ENCODE measurements at places on chromosomes 3 and 15.
A peak's percentile ranks its signal among the peaks of the same experiment; 100 is the strongest.

GRCh38 chr3:89303701-89304100 lies 196.3 kb downstream of the EPHA3 start:
- peak; percentile 5 for DNase-seq

DNA sequence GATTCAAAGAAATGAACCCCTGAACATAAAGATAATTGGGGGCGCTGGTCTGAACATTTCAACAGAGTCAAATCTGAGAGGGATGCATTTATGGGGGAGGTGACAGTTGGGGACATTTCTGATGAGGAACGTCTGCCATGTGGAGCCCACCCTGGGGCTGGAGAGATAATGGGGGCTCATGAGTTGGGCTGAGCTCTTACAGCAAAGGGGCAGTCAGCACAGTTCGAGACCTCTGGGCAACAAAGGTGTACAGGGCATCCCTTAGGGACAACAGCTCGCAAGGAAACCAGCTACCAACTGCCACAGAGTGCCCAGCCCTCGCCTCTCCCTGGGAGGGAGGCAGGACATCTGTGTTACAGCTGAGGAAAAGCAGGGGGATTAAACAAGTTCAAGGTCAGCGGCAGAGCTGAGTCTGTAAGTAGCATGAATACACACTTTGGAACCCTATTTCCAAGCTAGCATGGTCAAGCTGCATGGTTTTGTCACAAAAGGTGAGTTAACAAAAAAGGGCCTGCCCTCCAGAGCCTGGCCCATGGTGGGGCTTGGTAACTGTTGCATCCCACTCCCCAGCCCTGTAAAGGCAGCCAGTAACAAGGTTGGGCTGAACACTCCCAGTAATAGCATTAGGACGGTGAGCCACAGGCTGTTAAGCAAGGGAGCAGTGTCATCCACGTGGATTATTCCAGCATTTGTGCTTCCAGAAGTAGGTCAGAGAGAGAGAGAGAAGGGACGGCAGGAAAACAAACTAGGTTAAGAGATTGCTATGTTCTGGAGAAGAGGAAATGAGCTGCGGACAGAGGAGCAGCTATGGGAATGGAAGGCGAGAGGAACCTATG lies 4.3 kb downstream of the GNB5 start:
- no peak for DNase-seq

GRCh38 chr3:123809597-123809996 lies 74.5 kb downstream of the MYLK start:
- no peak for DNase-seq

DNA sequence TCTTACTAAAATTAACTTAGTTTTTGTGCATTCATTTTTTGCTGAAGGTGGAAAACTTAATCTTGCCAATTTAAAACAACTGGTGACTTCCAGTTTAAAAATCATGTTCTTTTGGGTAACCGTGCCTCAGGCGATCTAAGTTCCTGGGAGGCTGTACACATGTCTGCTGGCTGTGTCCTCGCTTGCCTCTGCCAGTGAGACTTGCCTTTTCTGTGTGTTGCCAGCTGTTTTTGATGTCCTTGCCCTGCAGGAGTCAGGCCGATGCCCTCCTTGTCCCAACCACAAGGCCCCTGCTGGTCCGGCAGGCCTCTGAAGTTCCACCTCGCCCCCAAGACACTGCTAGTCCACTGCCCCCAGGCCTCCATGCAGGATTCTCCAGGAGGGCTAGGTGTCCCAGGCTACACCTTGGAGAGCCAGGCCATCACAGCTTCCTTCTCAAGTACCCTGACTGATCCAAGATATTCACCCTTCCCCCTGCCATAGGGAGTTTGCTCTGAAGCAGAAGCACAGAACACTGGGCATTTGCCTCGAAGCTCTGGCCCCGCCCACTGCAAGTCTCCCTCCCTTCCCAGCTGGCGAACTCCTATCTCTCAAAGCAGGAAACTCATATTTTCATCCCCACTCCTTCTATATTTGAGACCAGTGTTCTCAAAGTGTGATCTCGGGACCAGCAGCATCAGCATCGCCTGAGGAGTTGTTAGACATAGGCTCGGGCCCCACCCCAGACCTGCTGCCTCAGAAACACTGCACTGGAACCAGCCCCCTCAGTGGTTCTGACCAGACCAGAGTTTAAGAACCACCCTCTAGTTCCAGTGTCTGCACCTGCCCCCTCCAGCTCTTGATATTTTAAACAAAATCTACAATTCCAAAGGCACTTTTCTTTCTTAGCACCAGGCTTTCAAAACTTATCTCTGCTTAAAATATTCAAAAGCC lies 185.8 kb upstream of the UBE2E1 start:
- no peak for DNase-seq

GRCh38 chr15:83365370-83365938 lies 81.0 kb upstream of the BNC1 start:
- DNase-seq: peak; percentile 75

GRCh38 chr15:81504170-81504905 lies 130.3 kb upstream of the TMC3 start:
- no peak for DNase-seq

GRCh38 chr15:56719021-56719612 lies 14.2 kb downstream of the ZNF280D start:
- no peak for DNase-seq

DNA sequence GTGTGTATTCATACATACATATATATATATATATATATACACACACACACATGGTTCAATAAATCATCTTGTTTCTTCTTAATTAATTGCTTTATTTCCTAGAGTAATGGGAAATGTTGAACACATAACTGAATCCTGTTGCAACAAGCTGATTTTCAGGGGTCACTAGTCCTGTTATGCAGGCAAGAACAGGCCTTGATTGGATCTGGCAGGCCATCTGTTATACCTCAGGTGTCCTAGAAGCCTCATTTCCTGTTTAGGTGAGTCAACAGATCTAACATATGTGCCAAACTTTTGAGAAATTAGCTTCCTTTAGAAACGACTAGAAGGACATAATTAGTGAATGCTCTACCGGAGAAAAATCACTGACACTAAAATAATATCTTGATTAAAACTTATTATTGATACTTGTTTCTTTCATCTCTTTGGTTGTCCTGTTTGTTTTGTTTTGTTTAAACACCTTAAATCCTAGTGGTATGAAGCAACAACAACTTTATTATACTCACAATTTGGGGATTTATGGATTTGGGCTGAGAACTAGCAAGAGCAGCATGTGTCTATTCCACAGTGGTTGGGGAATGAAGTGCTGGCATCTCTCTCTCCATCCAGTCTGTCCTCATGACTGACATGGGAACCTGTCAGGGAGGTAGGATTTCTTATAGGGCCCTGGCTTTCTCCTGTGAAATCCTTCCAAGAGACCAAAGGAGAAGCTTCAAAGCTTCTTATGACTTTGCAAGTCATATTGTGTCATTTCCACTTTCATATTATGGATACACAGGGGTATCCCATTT lies 552.6 kb downstream of the NSUN3 start:
- no peak for DNase-seq

DNA sequence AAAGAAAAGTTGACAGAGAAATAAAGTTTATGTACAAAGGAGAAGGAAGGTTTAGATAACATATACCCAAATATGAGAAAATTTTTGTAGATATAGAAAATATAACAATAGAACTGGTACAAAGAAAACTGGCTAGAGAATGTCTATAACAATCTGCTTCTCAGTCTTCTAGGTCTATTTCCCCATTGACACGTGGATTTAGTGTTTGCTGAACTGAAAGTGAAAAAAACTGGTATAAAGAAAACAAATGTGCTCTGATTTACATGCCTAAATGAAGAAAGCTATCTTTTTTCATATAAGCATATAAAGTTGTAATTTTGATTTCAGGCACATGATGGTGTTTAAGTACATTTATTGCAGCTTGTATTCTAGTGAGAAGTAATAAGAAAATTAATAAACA lies 9.8 kb downstream of the KCNMB2 start:
- DNase-seq: no peak

GRCh38 chr3:42398080-42398479 lies 12.3 kb downstream of the LYZL4 start:
- DNase-seq: no peak

GRCh38 chr3:65749066-65749465 lies 289.7 kb downstream of the MAGI1 start:
- no peak for DNase-seq

GRCh38 chr3:59438492-59438891 lies 388.7 kb upstream of the CFAP20DC start:
- no peak for DNase-seq

DNA sequence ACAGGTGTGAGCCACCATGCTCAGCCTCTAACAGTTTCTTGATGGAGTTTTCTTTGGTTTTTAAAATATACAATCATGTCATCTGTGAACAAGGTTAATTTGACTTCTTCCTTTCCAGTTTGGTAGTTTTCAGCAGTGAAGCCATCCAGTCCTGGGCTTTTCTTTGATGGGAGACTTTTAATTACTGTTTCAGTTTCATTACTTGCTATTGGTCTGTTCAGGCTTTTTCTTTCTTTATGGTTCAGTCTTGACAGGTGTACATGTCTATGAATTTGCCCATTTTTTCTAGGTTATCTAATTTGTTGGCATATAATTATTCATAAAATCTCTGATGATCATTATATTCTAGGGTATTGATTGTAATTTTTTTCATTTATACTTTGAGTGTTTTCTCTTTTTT lies 36.8 kb downstream of the PFN2 start:
- DNase-seq: no peak

DNA sequence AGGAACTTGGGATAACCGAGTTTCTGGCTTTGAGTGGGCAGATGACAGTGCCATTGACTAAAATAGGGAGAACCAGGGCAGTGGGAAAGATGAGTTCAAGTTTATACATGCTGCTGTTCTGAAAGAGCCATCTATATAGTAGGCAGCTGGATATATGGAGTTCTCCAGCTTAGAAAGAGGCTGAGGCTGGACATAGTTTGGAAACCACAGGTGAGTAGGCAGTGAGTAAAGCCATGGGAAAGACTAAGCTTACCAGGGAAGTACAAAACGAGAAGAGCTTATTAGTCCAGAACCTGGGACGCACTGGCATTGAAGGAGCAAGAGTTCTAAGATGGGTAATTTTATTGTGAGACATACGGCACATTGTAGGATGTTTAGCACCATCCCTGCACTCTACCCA lies 54.2 kb downstream of the MSL2 start:
- DNase-seq: peak; percentile 50

DNA sequence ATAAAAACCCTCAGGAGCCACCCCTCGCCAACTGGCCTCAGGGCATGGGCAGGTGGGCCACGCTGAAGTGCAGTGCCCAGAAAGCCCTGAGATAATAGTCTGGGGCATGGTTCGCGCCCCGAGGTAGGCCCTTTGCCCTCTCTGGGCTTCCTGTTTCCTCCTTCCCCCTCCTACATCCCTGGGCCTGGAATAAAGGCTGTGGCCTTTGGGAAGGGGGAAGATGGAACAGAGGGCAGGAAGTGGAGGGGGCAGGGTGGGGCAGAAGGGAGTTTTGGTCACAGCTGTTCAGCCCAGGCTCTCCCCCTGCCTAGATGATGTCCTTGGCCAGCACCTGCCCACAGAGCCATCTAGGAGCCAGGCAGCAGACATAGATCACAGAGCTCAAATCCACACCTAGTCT lies 11.3 kb downstream of the CSRNP1 start:
- DNase-seq: peak; percentile 64

- DNase-seq: no peak
These were observed 19.8 kb upstream of the NUDT16 start for GRCh38 chr3:131361464-131362421.

DNA sequence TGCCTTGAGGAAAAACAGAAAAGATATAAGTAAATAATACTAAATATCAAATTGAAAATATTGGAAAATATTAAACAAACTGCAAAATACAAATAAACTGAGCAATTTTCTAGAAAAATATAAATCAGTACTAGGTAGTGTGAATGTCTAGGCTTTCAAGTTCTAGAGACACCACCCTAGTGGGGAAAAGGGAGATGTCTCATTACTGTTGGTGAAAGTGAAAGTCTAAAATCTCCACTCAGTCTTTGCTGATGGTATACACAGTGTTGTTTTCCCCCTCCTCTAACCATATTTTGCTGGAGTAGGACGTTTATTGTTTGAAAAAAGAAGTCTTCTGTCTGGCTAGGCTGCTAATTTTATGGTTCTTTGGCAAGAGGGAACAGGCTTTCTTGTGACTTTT lies 1368.9 kb downstream of the OTOL1 start:
- peak; percentile 19 for DNase-seq

DNA sequence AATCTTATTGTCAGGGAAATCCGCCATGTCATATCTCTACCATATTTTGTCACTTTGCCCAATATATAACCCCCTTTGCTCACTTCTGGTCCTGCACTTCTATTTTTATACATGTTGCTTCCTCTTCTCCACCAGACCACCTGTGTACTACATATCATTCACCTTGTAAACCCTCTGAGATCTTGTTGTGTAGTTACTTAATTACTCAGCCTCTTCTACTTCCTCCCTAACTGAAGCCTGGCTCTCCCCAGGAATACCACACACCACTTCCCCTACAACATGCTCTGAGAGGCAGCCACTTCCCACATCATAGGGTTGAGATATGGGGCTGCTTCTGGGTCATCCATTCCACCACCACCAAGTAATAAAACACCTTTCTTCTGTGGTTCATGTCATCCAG lies 10.0 kb downstream of the HEXA start:
- no peak for DNase-seq

GRCh38 chr3:5806192-5806591 lies 618.7 kb downstream of the EDEM1 start:
- DNase-seq: no peak

DNA sequence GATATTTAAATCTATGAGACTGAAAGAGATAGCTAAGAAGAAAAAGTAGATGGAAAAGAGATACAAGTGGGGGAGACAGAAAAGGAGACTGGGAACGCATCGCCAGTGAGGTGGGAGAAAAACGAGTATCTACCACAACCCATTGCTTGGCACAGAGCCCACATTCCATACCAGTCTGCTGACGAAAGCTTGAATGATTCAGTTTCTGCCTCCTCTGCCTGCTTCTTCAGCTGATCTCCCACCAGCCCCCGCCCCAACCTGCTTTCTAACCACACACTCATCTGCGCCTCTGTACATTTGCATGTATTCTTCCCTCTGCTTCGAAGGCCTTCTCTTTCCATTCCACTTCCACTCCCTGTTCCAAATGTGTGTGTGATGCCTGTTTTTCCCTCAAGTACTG lies 188.1 kb downstream of the USP13 start:
- peak; percentile 42 for DNase-seq

DNA sequence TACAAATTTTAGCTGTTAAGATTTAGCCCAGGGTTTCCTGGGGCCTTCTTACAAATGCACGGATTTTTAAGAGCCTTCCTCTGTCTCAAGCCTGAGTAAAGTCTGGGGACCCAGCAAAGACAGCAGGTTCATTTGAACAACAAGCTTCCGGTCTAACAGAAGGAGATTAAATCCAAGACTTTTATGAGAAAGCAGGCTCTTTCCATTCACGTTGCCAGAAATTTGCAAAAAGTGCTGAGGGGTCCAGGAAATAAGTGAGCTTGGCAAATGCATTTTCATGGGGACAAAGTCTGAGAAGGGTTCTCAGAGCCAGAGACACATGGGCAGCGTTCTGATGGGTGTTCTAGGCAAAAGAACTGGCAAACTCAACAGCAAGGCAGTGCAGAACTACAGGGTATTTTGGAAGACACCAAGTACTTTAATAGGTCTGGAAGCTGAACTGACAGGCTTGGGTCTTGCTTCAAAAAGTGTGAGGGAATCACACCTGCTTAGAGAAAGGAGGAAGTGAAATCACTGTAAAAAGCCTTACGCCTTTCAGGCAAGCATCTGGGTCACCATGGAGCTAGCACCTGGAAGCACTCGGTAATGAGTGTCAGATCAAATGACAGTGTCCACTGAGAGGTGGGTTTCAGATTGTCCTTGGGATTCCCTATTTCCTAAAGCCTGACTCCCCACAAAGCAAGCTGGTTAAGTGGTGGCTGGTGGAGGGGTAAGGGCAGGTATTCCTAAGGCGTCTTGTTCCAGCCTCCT lies 115.8 kb upstream of the ARHGEF3 start:
- DNase-seq: no peak

- DNase-seq: no peak
These were observed 23.7 kb downstream of the OXNAD1 start for GRCh38 chr3:16288664-16289063.
